HEK293T (cell line): ENCODE measurements at places on chromosomes 12 and 14.
A peak's percentile ranks its signal among the peaks of the same experiment; 100 is the strongest.

GRCh38 chr14:96741151-96741977 is 55.8 kb upstream of the VRK1 start:
- peak; percentile 83 for DNase-seq

DNA sequence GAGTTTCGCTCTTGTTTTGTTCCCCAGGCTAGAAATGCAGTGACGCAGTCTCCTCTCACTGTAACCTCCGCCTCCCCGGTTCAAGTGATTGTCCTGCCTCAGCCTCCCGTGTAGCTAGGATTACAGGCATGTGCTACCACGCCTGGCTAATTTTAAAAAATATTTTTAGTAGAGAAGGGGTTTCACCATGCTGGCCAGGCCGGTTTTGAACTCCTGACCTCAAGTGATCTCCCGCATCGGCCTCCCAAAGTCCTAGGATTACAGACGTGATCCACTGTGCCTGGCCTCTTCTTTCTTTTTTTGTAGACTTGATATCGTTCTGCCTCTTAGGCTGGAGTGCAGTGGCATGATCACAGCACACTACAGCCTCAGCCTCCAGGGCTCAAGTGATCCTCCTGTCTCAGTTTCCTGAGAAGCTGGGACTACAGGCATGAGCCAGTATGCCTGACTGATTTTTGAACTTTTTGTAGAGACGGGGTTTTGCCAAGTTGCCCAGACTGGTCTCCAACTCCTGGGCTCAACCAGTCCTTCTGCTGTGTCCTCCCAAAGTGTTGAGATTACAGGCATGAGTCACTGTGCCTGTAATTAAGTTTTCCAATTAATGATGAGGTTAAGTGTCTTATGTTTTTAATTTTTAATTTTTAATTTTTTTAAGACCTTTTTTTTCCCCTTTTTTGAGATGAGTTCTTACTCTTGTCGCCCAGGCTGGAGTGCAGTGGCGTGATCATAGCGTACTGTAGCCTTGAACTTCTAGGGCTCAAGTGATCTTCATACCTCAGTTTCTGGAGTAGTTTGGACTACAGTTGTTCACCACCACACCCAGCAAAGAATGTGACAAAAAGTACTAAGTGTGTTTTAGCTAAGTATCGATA is 10.2 kb downstream of the RCOR1 start:
- DNase-seq, result no peak

DNA sequence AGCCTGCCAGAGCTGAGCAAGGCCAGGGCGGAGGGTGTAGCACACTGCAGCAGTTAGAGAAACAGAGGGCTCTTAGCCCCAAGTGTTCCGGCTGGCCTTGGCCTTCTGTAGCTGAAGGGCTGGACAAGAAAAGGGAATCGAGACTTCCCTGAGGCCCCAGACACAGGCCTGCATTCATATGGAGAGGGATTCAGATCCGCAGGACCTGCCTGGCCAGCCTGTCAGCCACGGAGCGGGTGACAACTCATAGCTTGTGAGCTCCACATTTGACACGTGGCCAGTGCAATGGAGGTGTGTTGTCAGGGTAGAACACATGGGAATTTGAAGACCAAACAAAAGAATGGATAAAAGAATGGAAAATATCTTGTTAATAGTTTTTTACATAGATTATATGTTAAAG is 182.2 kb upstream of the GSC start:
- no peak for DNase-seq

DNA sequence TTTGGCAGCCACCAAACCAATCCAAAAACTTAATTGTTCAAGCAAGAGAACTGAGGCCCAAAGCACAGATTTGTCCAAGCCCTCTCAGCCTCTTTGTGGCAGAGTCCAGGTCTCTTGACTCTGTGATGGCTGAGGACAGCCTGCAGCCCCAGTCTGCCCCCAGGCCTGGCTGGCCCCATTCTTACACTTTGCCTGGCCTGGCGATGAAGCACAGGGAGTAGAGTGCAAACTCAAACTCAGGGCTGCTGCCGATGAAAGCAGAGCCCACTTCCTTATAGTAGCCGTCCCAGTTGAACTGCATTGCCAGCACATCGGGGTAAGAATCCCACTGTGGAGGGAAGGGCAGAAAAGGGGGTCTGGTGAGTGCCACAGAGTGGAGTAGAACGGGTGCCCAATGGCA is 5.6 kb upstream of the RPAP3 start:
- DNase-seq, result no peak

- DNase-seq, result no peak
Observed at GRCh38 chr12:47709237-47709636, 3.4 kb upstream of the RPAP3 start.

DNA sequence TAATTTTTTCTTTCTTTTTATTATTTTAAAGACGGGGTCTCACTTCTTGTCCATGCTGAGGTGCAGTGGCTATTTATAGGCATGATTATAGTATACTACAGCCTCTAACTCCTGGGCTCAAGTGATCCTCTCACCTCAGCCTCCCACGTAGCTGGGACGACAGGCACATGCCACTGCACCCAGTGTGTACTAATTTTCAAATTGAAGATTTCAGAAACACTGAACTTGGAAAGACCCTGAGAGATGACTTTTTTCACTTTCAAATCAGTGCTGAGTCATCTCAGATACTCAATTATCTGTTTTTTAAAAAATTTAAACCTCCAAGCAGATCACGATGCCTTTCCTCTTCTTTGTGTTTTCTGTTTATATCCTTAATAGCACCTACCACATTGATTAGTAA is 53.7 kb upstream of the COCH start:
- DNase-seq, result no peak

DNA sequence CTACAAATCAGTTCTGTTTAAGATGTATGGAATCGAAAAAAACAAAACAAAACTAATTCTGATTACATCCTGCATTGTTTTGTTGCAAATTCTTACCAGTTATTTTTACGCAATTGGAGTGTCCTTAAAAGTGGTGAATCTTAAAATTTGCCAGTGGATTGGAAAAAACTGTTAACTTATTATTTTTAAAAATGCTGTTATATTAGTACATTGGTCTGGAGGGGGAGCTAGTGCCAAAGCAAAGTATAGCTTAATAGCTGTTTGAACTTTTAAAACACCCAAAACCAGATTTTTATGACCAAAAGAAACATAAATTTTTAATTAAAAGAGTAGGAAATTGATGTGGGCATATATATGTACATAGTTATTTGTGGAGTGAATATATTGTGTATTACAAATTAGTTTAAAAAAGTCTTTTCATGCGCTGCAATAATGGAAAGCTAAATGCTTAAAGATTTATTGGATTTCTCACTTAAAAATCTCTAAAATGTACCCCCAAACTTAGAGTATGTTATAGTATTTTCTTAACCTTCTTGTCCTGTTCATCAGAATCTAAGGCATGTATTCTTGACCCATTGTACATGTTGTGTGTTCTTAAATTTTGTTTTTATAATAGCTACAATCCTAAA is 2.5 kb downstream of the FUT8 start:
- DNase-seq, result no peak

DNA sequence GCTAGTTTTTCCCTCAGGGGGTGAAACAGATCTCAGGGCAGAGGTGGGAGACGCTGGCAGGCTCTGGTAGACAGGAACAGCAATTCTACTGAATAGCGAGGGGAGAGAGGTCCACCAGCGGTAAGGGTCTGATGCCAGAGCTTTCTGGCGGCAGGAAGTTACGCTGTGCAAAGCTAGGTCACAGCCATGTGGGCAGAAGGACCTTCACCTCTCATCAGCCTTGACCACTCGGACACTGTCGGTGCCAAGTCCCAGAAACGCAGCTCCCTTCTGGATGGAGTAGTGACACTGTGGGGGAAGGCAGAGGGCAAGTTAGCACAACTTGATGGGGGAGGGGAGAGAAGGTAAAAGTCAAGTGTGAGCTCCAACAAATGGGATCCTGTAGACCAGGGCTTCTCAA is 10.3 kb upstream of the ZNF740 start:
- no peak for DNase-seq

DNA sequence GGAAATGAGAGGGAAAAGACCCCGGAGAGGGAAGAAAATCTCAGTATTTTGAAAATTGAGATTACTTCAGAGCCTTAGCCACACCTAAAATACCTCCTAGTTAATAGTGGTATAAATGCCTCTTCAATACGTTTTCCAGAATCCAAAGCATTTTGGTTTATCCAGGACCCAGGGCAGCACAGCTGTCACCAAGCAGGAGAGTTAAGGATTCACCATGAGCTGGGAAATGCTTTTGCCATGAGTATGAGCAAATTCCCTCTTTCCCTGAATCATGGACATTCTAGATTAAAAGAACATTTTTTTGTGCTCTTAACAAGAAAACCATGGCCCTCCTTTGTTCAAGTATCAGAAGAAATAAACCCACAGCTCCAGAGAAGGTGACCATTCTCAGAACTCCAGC is 21.8 kb upstream of the RTRAF start:
- DNase-seq, result no peak
